Stimulated activated CD4-positive, alpha-beta T cell treated with anti-CD3 and anti-CD28 coated beads, Interleukin-15, amount 100 ng/mL, for 1 hour (primary cell): ENCODE measurements at places on chromosomes 4 and X.

DNA sequence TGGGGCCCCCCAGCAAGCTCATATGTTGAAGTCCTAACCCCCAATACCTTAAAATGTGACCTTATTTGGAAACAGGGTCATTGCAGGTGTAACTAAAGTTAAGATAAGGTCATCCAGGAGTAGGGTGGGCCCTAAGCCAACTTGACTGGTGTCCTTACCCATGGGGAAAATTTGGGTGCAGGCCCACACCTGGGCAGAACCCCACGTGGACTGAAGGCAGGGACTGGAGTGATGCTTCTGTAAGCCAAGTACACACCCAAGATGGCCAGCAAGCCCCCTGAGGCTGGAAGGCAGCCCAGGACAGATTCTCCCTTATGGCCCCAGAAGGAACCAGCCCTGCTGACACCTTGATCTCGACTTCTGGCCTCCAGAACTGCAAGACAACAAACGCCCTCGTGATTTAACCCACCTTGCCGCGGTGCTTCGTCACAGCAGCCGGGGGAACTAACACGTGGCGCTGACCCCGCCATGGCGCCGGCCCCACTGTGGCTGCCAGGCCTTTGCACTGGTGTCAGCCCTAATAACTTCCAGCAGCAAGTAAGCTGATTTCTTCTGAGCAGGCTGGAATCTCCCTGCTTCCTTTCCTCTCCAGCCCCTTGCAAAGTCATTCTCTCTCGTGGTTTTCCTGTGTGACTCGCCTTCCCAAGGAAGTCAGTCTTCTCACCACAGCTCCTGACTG is 23.2 kb upstream of the MXD4 start:
- no peak for DNase-seq

DNA sequence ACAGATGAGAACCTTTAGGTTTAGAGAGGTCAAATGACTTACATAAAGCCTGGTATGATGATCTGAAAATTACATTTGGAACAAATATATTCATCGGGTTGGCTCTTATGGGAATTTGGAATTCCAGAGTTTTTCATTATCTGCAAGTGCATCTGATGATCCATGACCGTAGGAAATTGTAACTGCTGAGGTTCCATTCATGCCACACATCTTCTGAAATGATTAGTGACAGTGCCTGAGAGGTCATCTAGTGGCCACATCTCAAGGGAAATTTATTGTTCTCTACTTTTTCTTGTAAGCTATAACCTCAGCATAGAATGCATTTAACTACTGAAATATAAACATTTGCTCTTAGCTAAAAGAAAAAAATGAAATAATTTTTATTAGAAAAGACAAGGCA is 105.8 kb upstream of the NWD2 start:
- no peak for DNase-seq

DNA sequence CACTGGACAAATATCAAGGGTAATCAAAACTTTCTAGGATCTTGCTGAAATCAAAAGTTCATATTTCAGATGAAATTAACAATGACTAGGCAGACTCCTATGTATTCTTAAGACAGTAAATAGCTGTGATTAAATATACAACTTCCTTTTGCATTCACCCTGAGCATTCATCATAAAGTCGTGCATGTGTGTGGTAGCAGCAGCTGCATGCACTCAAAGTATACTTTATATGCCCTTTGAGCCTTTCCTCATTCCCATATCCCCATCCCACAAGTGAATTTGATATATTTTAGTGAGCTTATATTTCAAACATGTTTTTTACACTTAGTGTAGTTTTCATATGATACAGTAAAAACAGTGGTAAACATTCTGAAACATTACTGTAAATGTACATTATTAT is 959.0 kb downstream of the C4orf33 start:
- no peak for DNase-seq

DNA sequence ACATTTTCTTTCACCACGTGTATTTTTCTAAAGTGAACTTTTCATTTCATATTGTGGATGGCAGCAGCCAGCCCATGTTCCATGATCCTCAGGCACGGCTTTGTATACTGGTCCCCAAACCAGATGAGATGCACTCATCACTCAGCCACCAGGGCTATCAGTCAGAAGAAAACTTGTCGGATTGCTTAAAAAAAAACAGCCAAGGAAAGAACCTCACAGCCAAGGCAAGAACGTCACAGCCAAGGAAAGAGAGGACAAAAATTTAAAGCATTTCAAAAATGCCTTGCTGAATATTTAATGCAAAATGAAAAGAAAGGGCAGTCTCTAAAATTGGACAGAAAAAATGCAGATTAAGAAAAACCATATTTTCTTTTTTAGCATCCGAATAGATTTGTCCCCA is 333.3 kb downstream of the PDGFC start:
- DNase-seq = no peak

GRCh38 chr4:83389037-83389720 is 54.5 kb upstream of the HPSE start:
- DNase-seq = no peak

- no peak for DNase-seq
Observed at GRCh38 chr4:111210595-111210994, 587.7 kb upstream of the PITX2 start.

GRCh38 chr4:174099712-174100111 is 183.8 kb downstream of the FBXO8 start:
- DNase-seq = no peak

DNA sequence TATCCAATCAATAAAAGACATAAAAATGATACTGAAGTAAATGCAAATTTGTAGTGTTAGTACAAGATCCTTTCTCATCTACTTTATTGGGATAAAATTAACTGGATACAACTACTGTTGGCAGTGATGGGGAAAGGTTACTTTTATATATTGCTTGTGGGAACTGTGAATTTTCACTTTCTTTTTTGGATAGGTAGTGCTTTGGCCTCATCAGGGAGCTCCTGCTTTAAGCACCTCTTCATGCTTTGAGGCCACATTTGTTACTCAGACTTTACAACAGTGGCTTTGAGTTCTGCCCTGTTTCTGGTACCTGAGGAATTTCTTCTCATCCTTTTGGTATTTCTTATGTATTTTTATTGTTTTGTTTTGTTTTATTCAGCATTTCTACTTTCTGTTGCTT is 316.8 kb upstream of the ZCCHC13 start:
- no peak for DNase-seq
